ENCODE measurements at places on chromosomes 2 and 18.

DNA sequence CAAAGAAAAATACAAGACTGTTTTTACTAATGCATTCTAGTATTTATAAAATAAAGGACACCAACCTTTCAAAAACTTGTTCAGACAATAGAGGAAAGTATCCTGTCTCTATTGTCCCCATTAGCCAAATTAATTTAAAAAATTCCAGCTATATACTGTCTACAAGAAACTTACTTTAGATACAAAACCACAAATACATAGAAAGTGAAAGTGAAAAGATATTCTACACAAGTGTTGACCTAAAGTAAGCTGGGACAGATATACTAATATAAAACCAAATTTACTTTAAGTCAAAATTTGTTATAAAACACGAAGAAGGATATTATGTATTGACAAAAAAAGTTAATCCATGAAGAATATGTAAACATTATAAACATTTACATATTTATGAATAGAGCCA is 893.3 kb upstream of the TMEFF2 start:
- no peak for DNase-seq

GRCh38 chr18:23453680-23454058 is 582 bp downstream of the RIOK3 start:
- DNase-seq = no peak

DNA sequence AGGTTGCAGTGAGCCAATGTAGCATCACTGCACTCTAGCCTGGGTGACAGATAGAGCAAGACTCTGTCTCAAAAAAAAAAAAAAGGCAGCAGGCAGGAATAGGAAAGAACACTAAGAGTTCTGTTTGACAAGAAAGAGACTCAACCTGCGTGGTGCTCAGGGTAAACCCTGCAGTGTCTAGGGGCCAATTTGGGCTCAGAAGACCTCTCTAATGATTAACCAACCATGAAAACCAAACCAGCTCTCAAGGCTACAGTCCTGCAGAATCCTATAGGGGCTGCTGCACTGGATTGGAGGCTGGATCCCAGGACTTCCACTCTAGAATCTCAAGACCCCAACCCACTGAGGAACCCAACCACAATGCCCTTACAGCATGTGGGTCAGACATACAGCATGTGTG is 2.4 kb downstream of the TRABD2A start:
- DNase-seq = no peak

DNA sequence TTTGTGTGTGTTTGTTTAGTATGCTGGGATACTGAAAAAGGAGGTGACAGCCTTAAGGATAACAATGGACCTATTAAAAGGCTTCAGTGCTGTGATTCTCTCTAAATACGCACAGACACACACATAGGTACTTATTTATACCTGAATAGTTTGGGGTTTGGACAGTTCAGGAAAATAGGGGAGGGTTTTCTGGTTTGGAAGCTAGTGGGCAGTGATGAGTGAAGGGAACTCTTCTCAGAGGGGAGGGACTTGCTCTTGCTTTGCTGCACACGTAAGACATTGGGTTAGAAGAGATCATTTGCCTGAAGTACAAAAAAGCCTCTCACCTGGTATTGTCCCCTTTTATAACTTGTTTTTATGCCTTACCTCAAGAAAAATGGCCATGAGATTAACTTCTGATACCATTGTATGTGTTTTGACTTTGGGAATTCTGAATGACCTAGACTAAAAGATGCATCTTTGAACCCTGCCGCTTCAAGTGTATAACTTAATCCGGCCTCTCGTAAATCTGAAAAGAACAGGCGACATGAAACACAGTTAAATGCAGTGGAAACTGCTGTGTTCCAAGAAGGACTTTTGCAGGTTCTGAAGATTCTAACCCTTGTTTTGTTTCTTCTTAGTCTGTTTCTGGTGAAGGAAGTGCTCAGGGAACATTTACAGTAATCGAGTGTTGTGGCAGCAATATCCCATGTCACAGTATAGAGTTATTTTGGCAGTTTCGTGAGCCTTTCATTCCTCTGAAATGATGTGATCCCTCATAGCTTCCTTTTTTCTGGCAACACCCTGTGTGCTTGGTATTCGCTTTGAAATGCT is 2.5 kb downstream of the CRIM1 start:
- no peak for DNase-seq

DNA sequence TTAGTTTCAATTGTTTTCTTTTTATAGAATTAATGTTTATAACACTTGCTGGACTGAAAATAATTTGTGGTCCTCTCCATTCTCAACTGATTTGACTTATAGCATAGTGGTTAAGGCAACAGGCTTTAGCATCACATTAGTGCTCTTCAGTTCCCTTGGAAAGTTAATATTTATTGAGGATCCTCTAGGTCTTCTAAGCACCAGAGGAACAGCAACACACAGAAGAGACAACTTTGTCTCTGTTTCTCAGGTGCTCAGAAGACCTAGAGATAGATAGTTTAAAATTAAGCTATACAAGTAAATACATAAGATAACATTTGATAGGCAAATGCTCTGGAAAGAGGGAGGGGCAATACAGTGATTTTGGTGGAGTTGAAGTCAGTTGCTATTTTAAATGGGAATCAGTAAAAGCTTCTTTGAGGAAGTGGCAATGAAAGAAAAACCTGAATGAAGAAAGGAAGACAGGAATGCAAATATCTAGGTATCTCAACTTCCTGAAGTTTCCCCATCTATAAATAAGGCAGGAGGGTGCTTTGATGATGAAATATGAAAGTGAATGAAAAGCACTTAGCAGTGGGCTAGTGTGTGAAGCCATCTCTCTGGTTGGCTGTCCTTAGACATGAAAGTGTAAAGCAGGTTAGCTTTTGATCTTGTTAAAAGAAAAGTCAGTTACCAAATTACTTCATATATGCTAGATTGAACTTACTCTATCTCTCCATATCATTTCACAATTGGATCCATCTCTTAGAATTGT is 7.9 kb downstream of the NEUROD1 start:
- no peak for DNase-seq

DNA sequence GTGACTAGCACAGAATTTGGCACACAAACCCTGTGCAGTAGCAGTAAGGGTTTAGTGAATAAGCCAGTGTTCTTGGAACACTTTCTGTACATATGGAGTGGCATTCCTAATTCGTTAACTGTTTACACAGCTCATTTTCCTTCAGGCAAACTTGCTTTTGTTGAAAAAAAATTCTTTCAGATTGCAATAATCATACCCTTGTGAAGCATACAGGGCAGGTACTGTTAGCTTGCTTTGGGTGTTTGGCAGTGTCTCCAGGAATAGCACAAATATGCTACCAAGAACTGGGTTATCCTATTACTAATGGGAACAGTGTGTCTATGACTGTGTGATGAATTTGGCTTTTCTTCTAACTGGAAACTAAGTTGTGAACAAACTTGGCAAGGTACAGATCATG is 33.4 kb downstream of the UGP2 start:
- DNase-seq = no peak

DNA sequence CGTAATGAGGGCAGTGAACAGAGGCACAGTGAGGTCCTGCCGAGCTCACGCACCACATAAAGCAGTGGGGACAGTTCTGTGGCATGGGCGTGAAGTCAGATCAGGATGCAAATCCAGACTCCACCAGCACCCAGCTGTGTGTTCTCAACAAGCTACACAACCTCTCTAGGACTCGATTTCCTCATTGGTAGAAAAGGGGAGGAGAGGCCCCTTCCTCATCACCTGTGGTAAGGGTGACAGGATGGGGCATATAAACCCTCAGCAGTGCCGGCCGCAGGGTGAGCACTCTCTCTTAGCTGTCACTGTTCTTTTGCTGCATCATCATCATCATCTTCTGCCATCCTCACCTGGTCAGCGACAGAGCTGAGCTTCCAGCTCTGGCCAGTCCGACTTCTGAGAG is 54.8 kb downstream of the C2orf76 start:
- peak; percentile 7 for DNase-seq

- no peak for DNase-seq
Observed at GRCh38 chr2:53859206-53860181, at the start of gene GPR75. GPR75 (minus strand) TSS chr2:53859967; CDS start chr2:53854756, 5,211 bp downstream.

DNA sequence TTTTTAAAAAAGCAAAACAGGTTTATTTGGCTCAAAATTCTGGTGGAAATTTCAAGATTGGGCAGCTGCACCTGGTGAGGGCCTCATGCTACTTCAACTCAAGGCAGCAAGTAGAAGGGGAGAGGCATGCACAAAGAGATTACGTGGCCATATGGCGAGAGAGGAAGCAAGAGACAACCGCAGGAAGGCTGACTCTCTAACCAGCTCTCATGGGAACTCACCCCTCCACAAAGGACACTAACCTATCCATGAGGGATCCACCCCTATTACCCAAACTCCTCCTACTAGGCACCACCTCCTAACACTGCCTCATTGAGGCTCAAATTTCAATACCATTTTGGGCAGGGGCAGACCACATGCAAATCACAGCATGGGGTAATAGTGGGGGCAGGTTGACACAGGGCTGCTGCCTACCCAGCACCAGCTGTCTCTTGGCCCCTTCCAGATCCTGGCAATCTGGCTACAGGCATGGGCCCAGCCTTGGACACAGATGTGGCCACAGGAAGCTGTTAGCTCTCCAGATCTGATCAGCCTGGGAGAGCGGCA is 2.0 kb upstream of the CAPN10 start:
- peak; percentile 58 for DNase-seq

DNA sequence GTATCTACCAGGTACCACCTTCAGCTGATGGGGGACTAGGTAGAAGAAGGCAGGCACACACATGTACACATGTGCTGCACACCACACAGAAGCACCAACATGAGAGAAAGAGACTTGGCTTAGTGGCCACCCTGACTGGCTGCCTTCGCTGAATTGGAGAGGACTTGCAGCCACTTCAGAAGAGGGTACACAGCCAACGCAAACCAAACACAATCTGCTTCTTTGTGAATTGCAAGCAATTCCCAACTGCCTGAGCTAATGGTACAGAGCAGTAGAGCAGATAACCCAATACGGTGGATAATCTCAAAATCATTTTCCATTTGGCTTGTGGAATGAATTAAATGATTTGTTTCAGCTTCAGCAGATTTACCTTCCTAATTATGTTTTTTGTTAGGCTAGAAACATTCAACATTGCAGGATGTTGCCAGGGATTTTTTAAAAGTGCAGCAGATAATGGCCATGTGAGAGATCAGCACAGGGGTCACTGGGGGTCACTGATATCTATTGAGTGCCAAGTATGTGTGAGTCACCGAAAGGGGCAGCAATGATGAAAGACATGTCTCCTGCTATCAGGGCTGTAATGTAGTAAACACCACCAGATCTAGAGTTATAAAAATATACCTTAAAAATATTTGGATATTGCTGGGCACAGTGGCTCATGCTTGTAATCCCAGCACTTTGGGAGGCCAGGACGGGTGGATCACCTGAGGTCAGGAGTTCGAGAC is 652.6 kb downstream of the BCL11A start:
- DNase-seq = no peak

DNA sequence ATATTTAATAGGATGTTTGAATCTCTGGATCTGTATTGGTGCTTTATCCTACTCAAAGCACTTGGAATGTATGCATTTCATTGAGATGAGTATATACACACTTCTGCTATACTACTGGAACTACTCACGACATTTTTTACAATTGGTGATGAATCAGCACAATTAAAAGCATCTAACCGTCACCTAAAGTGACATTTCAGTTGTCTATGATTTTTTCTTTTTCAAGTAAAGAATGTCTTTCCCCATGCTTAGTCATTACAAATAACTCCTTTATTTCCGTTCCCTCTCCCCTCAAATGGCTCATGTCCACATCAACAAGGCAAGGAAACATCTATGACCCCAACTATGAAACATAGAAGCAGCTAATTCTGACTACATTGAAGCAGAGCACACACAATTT is 77.3 kb downstream of the CLIP4 start:
- DNase-seq = no peak

GRCh38 chr18:476251-476664 is 24.2 kb downstream of the COLEC12 start:
- no peak for DNase-seq

DNA sequence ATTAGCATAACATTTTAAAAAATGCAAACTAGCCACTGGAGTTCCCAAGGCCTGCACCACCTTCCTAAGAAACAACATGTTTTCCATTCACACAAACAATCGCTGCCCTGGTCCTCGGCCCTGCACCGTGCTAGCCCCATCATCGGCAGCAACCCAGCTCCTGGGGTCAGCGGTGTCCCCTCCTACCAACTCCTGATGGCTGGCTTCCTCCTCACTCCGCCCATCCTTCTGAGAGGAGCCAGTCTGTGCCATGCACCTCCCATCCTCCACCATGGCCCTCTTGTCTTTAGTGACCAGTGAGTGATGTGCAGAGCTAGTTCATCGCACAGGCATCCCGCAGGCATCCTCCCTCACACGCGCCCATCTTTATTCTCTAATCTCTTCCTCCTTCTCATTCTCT is 81.9 kb downstream of the LONRF2 start:
- no peak for DNase-seq

DNA sequence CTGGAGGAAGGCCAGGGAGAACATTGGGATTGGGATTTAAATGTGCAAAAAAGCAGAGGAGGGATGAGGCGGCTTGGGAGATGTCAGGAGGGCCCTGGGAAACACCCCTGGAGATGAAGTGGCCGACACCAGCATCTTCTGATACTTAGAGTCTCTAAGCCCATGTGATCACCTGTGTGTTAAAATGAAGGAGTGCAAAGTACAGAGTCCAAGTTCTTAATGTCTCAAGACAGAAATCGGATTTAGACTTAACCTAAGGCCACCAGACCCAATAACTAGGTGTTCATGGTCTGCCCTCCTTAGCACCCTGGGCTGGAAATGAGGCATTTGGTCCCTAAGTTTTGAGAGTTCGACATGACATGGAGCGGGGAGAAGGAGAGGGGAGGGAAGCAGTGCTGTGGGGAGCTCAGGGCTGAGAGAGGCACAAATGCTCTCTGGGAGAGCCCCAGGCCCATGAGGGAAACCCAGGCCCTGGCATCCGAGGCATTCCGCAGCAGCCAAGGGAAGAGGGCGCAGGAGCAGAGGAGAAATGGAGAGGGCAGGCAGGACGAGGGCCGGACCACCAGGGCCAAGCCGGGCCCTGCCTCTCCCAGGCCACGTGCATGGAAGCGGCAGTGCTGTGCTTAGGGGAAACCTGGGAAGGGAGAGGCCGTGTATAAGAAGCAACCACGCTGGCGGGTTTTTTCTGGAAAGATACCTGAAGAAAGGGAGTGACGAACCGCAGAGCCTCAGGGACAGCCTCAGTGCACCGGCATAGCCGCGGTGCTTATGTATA is 63.3 kb downstream of the SFXN5 start:
- no peak for DNase-seq

DNA sequence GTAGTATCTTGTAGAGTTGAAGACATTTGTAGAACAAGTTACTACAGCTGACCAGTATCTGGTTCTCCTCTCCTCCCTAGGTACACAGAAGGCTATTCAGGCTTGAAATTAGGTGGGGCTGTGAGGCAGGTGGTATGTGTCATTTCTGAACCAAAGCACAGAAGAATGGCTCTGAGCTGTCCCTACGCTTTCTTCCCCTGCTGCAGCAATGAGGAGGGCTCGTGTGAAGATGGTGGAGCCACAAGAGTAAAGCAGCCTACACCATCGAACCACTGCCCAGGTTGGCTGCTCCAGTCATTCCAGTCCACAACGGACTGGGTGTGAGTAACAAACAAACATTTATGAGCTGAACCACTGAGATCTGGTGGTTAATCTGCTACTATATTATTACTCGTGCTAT is 148.9 kb downstream of the DTNB start:
- DNase-seq = no peak

GRCh38 chr2:43075811-43076585 is 150.4 kb downstream of the ZFP36L2 start:
- no peak for DNase-seq
